ENCODE measurements at places on chromosomes 5 and 9.
A peak's percentile ranks its signal among the peaks of the same experiment; 100 is the strongest.

DNA sequence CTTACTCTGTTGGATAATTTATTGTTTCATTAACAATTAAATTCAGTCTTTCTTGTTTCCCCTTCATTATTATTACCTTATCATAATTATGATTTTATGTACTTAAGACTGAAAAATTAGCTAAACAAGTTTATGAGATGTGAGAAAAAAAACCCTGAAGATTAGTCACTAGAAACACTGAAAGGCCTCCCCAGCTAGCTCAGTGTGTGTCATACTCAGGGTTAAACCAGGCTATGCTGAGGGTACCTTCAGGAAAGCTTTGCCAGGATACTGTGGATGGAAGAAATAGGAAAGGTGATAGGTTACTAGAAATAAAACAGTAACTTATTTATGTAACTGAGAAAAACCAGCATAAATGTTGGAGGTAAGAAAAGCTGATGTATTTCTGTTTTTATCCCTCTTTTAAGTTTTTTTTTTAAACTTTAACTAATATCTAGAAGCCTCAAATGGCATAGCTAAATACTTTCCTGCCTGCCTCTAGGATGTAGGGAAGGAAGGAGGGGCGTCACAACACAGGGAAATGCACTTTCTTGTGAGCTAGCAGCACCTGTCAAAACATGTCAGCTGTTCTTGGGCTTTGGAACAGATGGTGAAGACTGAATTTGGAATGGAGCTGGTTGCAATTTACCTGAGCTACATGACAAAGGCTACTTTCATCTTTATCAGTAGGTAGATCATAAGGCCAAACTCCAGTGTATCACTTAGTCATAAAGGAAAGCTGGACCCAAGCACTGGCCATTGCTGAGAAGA is 24.2 kb downstream of the NMRK1 start:
- H3K4me1 ChIP-seq: peaks cover 12% of the 10 kb centered on the region
- no peak for DNase-seq
- no peaks in the 10 kb centered on the region for H3K36me3 ChIP-seq
- no peak overlapping the region for H3K4me3 ChIP-seq
- H3K27me3 ChIP-seq: no peaks in the 10 kb centered on the region

- DNase-seq: no peak
- H3K36me3 ChIP-seq: no peaks in the 10 kb centered on the region
- no peaks in the 10 kb centered on the region for H3K4me1 ChIP-seq
- H3K4me3 ChIP-seq: no peak overlapping the region
These were observed 57.3 kb downstream of the S1PR3 start for GRCh38 chr9:89048616-89049015.

GRCh38 chr5:143074414-143074996 is 304.3 kb downstream of the ARHGAP26 start:
- no peak overlapping the region for H3K4me3 ChIP-seq
- H3K4me1 ChIP-seq: peaks cover 29% of the 10 kb centered on the region
- no peak for DNase-seq
- H3K27me3 ChIP-seq: no peaks in the 10 kb centered on the region

- no peak overlapping the region for H3K27ac ChIP-seq
- no peaks in the 10 kb centered on the region for H3K4me1 ChIP-seq
- no peaks in the 10 kb centered on the region for H3K27me3 ChIP-seq
- peaks cover 7% of the 10 kb centered on the region for H3K36me3 ChIP-seq
- no peak for DNase-seq
These were observed 53.7 kb downstream of the MTMR12 start for GRCh38 chr5:32259033-32259432.

DNA sequence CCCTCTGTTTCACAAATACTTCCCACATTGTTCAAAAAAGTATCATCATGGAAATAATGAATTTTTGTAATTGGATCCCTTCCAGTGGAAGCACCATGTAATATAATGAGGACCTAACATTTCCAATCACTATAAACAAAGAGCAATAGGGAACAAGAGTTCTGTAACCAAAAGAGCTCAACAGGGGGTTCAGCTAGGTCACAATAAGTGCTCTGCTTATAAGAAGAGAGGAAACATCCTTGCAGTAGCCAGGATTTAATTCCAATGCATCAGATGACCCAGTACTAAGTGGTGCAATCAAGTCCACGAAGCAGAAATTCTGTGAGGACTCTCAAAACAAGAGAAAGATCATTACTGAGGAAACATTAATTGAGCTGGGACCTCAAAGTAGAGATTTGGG is 5.9 kb downstream of the SERINC5 start:
- H3K27me3 ChIP-seq: no peaks in the 10 kb centered on the region
- H3K36me3 ChIP-seq: no peaks in the 10 kb centered on the region
- H3K27ac ChIP-seq: peak overlapping the region; percentile 10
- H3K4me3 ChIP-seq: no peak overlapping the region
- DNase-seq: no peak

All from sigmoid colon (tissue), 7 donors.